Thymus (tissue), 14 donors: ENCODE measurements at places on chromosomes 7 and 10.

DNA sequence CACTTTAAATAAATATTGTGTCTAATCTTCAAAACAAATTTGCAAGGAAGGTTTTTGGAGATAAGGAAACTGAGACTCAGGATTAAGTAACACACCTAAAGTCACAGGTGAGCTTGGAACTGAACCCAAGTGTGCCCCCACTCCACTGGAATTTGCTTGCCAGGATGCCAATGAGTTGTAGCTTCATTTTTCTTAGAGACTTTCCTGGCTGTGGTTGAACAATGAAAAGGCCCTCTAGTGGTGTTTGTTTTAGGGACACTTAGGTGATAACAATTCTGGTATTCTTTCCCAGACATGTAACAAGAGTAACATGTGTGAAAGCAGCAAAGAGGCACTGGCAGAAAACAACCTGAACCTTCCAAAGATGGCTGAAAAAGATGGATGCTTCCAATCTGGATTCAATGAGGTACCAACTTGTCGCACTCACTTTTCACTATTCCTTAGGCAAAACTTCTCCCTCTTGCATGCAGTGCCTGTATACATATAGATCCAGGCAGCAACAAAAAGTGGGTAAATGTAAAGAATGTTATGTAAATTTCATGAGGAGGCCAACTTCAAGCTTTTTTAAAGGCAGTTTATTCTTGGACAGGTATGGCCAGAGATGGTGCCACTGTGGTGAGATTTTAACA lies 1.5 kb downstream of the IL6 start:
- DNase-seq, result no peak

DNA sequence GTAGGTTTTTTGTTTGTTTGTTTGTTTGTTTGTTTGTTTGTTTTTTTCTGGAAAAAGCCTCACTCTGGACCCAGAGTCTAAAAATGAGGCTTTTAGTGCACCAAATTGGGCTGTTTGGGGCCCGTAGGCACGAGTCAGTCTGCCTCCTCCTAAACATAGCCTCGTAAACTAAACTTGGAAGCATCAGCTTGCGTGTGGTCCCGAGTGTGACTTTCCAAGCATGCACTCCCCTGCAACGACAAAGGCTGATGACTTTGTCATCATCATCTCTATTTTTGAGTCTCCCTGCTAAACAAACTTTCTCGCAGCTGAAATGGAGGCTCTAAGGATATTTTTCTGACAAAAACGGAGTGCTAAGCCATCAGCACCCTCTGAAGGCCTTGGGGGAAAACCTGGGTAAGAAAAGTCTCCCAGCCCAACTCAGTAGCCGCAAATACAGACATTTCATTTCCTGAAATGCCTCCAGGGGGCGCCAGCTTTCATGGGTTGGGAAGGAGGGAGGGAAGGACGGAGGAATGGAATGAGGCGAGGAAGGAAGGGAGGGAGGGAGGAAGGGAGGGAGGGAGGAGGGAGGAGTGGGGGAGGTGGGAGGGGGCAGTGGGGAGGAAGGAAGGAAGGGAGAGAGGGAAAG lies 245.9 kb downstream of the KCNMA1 start:
- no peak for DNase-seq

DNA sequence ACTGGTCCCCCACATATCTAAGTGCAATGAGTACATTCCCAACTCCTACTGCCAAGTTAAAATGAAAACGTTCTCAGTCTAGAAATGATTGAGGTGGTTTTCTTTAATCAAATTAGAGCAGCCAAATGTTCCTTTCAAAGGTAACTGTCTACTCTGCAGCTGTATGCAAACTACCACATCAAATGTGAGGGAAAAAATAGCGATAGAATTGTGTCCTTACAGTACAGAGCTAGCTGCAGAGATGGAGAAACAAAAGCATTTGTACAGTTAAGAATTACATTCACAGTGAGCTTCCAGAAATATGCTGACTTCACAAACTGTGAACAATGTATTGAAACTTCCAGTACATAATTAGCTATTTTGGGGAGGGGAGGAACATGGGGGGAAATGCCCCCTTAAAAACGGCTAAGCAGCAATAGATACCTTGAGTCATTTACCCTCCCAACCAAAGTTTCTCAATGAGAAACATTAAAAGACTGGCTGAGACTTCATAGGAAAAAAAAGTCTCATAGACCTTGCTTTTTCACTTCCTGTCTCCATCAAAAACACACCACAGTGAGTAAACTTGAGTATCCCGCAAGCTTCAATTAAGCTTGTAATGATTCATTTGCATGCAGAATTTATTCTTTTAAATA lies 22.9 kb downstream of the CDK6 start:
- DNase-seq, result peak; percentile 92

DNA sequence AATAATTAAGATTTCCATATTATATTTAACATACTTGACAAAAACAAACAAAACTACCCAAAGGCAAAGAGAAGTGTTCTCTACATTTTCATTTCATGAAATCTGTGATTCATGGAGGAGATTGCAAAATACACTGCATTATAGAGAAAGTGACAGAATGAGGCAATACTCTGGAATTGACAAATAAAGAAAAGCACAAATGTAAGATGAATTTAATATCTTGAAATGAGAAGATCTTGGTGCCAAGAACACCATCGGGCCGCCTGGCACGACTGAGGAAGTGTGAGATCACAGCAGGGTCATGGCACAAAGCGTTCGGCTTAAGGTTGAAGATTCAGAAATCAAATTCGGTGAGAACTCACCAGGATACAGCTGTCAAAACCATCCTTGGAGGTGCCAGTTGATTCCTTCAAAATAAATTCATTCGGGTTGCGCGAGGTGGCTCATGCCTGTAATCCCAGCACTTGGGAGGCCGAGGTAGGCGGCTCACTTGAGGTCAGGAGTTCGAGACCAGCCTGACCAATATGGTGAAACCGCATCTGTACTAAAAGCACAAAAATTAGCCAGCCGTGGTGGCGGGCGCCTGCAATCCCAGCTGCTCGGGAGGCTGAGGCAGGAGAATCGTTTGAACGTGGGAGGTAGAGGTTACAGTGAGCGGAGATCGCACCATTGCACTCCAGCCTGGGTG lies 174.0 kb upstream of the PFKP start:
- no peak for DNase-seq

GRCh38 chr7:12328888-12329770 lies 74.5 kb downstream of the VWDE start:
- no peak for DNase-seq

DNA sequence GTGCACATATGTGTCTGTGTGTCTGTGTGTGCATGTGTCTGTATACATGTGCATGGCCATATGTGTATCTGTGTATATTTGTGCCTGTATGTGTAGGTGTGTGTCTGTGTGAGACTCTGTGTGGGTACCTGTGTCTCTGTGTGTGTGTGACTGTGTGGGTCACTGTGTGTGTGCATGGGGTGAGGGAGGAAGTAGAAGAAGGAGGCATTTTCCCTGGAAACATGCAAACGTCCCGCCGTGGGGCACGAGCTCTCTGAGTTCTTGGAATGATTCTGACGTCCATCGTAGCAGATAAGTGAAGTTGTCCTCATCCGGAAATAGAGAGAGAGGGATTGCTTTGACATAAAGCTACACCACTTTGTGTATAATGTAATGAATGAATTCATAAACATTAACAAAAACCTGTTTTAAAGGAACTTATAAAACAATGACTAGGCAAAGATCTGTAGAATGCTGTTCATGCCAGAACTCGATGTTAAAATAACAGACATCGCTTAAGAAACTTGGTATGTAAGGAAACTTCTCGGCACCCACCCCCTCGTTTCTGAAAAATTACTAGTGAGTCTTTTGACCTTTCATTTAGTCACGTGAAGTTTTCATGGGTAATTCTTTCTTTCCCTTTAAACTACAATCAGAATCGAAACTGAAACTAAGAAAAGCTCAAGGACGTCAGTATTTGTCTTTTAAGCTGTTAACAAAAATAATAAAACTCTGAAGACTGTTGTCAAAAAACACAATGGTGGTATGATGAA lies 43.6 kb upstream of the KLF6 start:
- no peak for DNase-seq

DNA sequence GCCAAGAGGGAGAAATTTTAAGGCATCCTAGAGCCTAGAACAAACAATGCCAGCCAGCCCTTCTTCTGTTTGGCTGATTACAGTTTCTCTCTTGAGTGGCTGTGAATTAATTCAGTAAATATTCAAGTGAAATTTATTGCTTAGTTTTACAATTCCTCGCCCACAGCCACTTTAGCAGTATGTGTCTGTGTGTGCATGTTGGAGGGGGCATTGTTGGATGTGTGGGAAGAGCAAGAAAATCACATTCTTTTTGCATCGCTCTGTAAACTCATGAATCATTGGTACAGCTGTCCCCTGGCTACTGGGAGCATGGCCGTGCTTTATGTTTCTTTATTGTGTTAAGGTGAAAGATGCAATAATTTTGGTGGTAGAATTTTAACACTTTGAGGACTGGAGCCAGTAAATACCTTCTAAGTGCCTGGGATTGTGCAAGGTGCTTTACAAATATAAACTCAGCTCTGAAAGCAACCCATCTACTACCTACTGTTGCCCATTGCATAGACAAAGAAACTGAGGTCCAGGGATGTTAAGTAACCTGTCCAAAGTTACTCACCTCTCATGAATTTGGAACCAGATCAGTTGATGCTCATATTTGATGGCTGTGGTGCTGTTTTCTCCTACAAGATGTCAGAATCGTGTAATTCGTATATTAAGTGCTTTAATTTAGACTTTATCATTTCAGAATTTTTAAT lies 89.9 kb upstream of the BTBD16 start:
- DNase-seq, result no peak

GRCh38 chr7:104890216-104890615 lies 123.8 kb upstream of the KMT2E start:
- no peak for DNase-seq

- DNase-seq, result no peak
These were observed 24.8 kb downstream of the CCSER2 start for GRCh38 chr10:84353052-84353803.

- no peak for DNase-seq
These were observed 405.0 kb upstream of the LRRN3 start for GRCh38 chr7:110685899-110686298.

DNA sequence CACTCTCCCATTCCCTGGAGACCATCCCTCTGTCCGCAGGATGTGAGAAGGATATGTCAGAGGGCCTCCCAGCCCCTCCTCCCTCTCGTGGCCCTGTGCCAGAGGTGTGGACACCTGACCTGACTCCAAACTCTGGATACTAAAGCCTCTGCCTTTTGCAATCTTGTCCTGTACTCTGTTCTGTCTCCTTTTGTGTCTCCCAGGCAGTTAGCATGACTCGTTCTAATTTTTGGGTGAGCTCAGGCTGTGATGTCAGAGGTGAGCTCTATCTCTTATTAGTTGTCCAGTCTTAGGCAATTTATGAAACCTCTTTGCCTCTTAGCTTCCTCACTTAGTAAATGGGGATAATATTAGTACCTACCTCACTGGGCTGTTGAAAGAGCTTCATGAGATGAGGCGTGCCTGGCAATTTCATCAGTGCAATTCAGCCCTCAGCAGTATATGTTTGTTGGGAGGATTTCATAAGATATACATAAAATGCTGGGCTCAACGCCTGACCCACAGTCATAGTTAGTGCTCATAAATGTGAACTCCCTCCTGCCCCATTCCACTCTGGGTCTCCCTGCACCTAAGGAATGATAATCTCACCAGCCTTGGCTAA lies 10.9 kb downstream of the MARVELD1 start:
- DNase-seq, result no peak

GRCh38 chr10:100766693-100767421 lies 21.5 kb downstream of the PAX2 start:
- no peak for DNase-seq

GRCh38 chr7:55440040-55440690 lies 75.0 kb downstream of the LANCL2 start:
- DNase-seq, result no peak
